Activated CD4-positive, alpha-beta T cell treated with anti-CD3 and anti-CD28 coated beads, Interleukin-2, amount 10 ng/mL, durations not matched to agents 24 days and 14 days (primary cell): ENCODE measurements at places on chromosomes 11 and 22. TPM values are rescaled to one million over a fixed set of nuclear protein-coding genes. Genes with fewer than 3 reads are reported as not detected.
A peak's percentile ranks its signal among the peaks of the same experiment; 100 is the strongest.

DNA sequence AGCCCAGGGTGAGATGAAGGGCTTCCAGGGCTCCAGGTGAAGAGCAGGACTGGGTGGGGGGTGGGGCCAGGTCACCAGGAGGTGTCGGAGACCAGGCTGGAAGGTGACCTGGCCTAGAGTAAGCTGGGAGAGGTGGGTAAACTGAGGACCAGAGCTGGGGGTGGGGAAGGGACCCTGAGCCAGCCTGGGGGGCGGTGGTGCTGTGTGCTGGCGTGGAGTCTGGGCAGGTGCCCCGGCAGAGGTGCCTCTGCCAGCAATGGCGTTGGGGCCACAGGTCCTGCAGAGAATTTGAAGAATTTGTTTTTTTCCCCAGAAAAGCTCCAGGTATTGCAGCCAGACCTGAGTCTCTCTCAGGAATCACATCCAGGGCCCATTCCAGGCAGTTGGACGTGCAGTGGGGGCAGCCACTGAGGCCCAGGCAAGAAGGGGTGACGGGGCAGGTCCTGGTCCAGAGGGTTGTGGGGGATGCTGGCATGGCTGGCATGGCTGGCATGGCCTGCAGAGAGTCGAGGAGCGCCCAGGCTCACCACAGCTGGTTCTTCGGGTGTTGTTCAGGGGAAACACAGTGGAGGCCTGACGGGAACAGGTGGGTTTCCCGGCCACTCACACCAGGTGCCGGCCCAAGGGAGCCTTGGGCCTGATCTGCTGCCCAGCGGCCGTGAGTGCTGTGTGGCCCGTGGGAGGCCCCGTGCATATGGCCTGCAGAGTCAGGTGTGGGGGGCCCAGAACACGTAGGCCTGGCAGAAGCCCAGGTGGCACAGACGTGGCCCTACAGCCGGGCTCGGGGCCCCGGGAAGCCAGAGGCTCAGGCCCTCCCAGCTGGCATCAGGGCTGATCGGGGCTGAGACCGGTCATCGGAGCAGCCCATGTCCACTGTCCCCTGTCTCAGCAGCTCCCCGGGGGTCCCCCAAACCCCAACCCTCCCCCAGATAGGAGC lies 6.4 kb upstream of the MUC6 start:
- DNase-seq = no peak
- no peaks in the 10 kb centered on the region for H3K27me3 ChIP-seq
- no peaks in the 10 kb centered on the region for H3K4me1 ChIP-seq
- H3K27ac ChIP-seq = no peak overlapping the region
- no peak overlapping the region for H3K4me3 ChIP-seq

GRCh38 chr11:122709039-122709760 lies 53.7 kb downstream of the UBASH3B start:
- peaks cover 7% of the 10 kb centered on the region for H3K27me3 ChIP-seq
- H3K4me1 ChIP-seq = peaks cover 6% of the 10 kb centered on the region
- DNase-seq = no peak
- H3K27ac ChIP-seq = no peak overlapping the region

GRCh38 chr22:23388517-23388890 lies 191.6 kb downstream of the IGLL1 start:
- H3K4me3 ChIP-seq = no peak overlapping the region
- H3K27ac ChIP-seq = no peak overlapping the region
- H3K36me3 ChIP-seq = no peaks in the 10 kb centered on the region

- H3K4me3 ChIP-seq = no peak overlapping the region
- peaks cover 4% of the 10 kb centered on the region for H3K36me3 ChIP-seq
- no peaks in the 10 kb centered on the region for H3K27me3 ChIP-seq
- peaks cover 16% of the 10 kb centered on the region for H3K4me1 ChIP-seq
Measured at GRCh38 chr22:40498420-40499208, 128.2 kb downstream of the SGSM3 start.

DNA sequence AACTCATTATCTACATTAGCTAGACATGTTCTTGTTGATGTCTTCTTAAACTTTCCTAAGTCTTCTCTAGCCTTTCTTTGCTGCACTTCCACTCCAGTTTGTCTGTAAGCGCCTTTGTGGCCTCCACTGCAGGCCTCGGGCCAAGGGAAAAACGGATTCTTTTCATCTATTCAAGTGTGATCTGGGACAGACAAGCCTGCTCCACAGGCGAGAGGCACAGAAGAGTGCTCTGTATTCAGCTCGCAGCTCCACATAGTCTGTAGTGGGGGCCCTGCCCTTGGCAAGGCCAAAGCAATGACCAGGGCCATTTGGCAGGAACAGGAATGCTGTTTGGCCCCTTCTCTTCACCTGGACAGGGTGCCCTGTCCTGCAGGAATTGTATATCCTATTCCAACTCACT lies 84.1 kb upstream of the BARX2 start:
- H3K27ac ChIP-seq = no peak overlapping the region
- peaks cover 23% of the 10 kb centered on the region for H3K27me3 ChIP-seq
- no peak overlapping the region for H3K4me3 ChIP-seq
- H3K4me1 ChIP-seq = no peaks in the 10 kb centered on the region

DNA sequence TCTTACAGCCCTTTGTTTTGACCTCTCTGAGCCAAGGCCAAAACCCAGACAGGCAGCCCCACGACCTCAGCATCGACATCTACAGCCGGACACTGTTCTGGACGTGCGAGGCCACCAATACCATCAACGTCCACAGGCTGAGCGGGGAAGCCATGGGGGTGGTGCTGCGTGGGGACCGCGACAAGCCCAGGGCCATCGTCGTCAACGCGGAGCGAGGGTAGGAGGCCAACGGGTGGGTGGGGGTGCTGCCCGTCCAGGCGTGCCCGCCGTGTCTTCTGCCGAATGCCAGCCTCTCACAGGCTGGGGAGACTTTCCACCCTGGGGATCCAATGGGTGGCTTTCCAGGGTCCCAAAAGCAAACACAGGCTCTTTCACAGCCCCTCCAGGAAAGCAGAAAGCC lies 37.1 kb upstream of the PPP6R3 start:
- H3K27ac ChIP-seq = no peak overlapping the region
- H3K36me3 ChIP-seq = peaks cover 38% of the 10 kb centered on the region
- H3K27me3 ChIP-seq = no peaks in the 10 kb centered on the region
- no peaks in the 10 kb centered on the region for H3K4me1 ChIP-seq

- DNase-seq = no peak
- peaks cover 11% of the 10 kb centered on the region for H3K27me3 ChIP-seq
- no peaks in the 10 kb centered on the region for H3K36me3 ChIP-seq
- no peaks in the 10 kb centered on the region for H3K4me1 ChIP-seq
Measured at GRCh38 chr11:121688055-121688491, 235.3 kb upstream of the SORL1-AS1 start.

- H3K27ac ChIP-seq = no peak overlapping the region
- DNase-seq = no peak
- H3K27me3 ChIP-seq = no peaks in the 10 kb centered on the region
- H3K4me3 ChIP-seq = no peak overlapping the region
- H3K4me1 ChIP-seq = peaks cover 19% of the 10 kb centered on the region
Measured at GRCh38 chr11:74755395-74755995, 6.8 kb downstream of the RNF169 start.

GRCh38 chr11:31823644-31824331 lies 12.7 kb upstream of the PAX6 start:
- no peak overlapping the region for H3K27ac ChIP-seq
- peaks cover 80% of the 10 kb centered on the region for H3K27me3 ChIP-seq
- peaks cover 6% of the 10 kb centered on the region for H3K4me1 ChIP-seq
- H3K4me3 ChIP-seq = no peak overlapping the region
- DNase-seq = no peak

GRCh38 chr11:133388975-133389568 lies 143.2 kb downstream of the OPCML start:
- no peaks in the 10 kb centered on the region for H3K27me3 ChIP-seq
- no peak overlapping the region for H3K27ac ChIP-seq
- no peak for DNase-seq
- H3K36me3 ChIP-seq = no peaks in the 10 kb centered on the region
- H3K4me3 ChIP-seq = no peak overlapping the region

- no peak for DNase-seq
- H3K4me3 ChIP-seq = no peak overlapping the region
- H3K4me1 ChIP-seq = peaks cover 5% of the 10 kb centered on the region
- H3K27me3 ChIP-seq = no peaks in the 10 kb centered on the region
Measured at GRCh38 chr22:35226958-35227647, 30.2 kb upstream of the HMGXB4 start.

- no peak overlapping the region for H3K27ac ChIP-seq
- H3K4me3 ChIP-seq = no peak overlapping the region
- DNase-seq = no peak
- peaks cover 18% of the 10 kb centered on the region for H3K4me1 ChIP-seq
- H3K36me3 ChIP-seq = no peaks in the 10 kb centered on the region
- H3K27me3 ChIP-seq = no peaks in the 10 kb centered on the region
Measured at GRCh38 chr11:14304601-14305000, 54.4 kb downstream of the RRAS2 start.

GRCh38 chr11:422249-422656 lies 7.5 kb upstream of the SIGIRR start:
- H3K27me3 ChIP-seq = no peaks in the 10 kb centered on the region
- no peak overlapping the region for H3K27ac ChIP-seq
- peaks cover 6% of the 10 kb centered on the region for H3K4me1 ChIP-seq
- no peak for DNase-seq
- no peak overlapping the region for H3K4me3 ChIP-seq
- H3K36me3 ChIP-seq = peaks cover 18% of the 10 kb centered on the region

- no peaks in the 10 kb centered on the region for H3K27me3 ChIP-seq
- no peak for DNase-seq
- H3K4me3 ChIP-seq = no peak overlapping the region
- H3K36me3 ChIP-seq = no peaks in the 10 kb centered on the region
Measured at GRCh38 chr22:49113758-49114157, 713.9 kb downstream of the BRD1 start.

- H3K27me3 ChIP-seq = no peaks in the 10 kb centered on the region
- H3K27ac ChIP-seq = no peak overlapping the region
- H3K36me3 ChIP-seq = no peaks in the 10 kb centered on the region
Measured at GRCh38 chr11:21364866-21365624, 695.7 kb downstream of the NELL1 start.

GRCh38 chr11:16745950-16746605 lies 7.6 kb downstream of the C11orf58 start:
- no peak overlapping the region for H3K27ac ChIP-seq
- peaks cover 72% of the 10 kb centered on the region for H3K36me3 ChIP-seq
- H3K4me1 ChIP-seq = peaks cover 38% of the 10 kb centered on the region
- DNase-seq = no peak

GRCh38 chr11:124839128-124839971 lies 25.9 kb upstream of the ROBO3 start:
- peak; percentile 57 for DNase-seq
- H3K27me3 ChIP-seq = peaks cover 77% of the 10 kb centered on the region
- H3K27ac ChIP-seq = no peak overlapping the region
- peak overlapping the region; percentile 55 for H3K4me3 ChIP-seq
- H3K4me1 ChIP-seq = peaks cover 13% of the 10 kb centered on the region
- H3K36me3 ChIP-seq = no peaks in the 10 kb centered on the region

GRCh38 chr11:44248109-44248508 lies 61.8 kb downstream of the ALX4 start:
- H3K36me3 ChIP-seq = peaks cover 25% of the 10 kb centered on the region
- no peak overlapping the region for H3K4me3 ChIP-seq
- no peaks in the 10 kb centered on the region for H3K27me3 ChIP-seq

GRCh38 chr11:36478700-36479329 lies 31.3 kb downstream of the TRAF6 start:
- peaks cover 10% of the 10 kb centered on the region for H3K4me1 ChIP-seq
- H3K27me3 ChIP-seq = no peaks in the 10 kb centered on the region
- no peak overlapping the region for H3K27ac ChIP-seq
- H3K4me3 ChIP-seq = no peak overlapping the region

GRCh38 chr22:39932918-39933649 lies 27.1 kb upstream of the TMA7B start:
- peaks cover 4% of the 10 kb centered on the region for H3K36me3 ChIP-seq
- no peaks in the 10 kb centered on the region for H3K27me3 ChIP-seq
- H3K27ac ChIP-seq = peak overlapping the region; percentile 91
- peak overlapping the region; percentile 74 for H3K4me3 ChIP-seq
- H3K4me1 ChIP-seq = peaks cover 56% of the 10 kb centered on the region
- DNase-seq = peak; percentile 86

GRCh38 chr11:87179621-87180020 lies 141.9 kb downstream of the TMEM135 start:
- no peaks in the 10 kb centered on the region for H3K4me1 ChIP-seq
- no peaks in the 10 kb centered on the region for H3K27me3 ChIP-seq
- DNase-seq = no peak
- H3K36me3 ChIP-seq = peaks cover 15% of the 10 kb centered on the region
- no peak overlapping the region for H3K4me3 ChIP-seq

DNA sequence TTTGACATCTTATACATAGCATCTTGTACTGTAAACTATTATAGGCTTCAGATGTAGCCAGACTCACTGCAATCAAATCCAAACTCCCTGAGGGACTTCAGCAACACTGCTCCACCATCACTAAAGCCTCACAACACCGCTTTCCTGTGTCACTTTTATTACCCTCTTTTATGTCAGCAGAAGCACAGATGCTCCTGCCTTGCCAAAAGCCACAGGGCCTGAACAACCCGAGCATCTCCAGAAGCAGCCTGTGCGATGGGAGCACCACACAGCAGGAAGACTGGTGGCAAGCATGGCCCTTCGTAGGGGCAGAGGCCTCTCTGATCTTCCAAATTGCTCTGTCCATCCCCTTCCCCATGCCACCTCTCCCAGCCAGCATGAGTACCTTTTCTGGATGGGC lies 22.9 kb downstream of the TMEM123 start:
- DNase-seq = no peak
- no peaks in the 10 kb centered on the region for H3K27me3 ChIP-seq
- H3K36me3 ChIP-seq = peaks cover 74% of the 10 kb centered on the region
- H3K4me1 ChIP-seq = peaks cover 56% of the 10 kb centered on the region
- H3K27ac ChIP-seq = peak overlapping the region; percentile 87

GRCh38 chr11:69053169-69053477 lies 4.4 kb downstream of the TPCN2 start:
- no peak overlapping the region for H3K27ac ChIP-seq
- no peak overlapping the region for H3K4me3 ChIP-seq
- H3K36me3 ChIP-seq = peaks cover 2% of the 10 kb centered on the region
- no peaks in the 10 kb centered on the region for H3K27me3 ChIP-seq
- H3K4me1 ChIP-seq = peaks cover 13% of the 10 kb centered on the region
- DNase-seq = no peak

DNA sequence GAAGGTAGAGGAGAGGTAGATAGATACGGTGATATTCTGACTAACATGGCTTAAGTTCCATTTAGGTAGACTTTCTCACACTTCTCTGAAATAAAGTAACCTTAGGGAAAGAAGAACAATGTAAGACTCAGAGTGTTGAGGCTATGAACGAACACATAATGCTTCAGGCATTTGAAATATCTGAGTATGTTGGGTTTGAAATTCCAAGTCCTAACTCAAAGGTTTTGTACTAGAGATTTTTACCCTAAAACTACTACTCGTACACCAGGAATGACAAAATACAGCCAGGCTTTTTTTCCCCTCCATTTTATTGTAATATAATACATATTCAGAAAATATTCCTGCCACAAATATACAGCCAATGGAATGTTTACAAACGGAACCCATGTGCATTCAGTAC lies 592.6 kb downstream of the ETS1 start:
- no peaks in the 10 kb centered on the region for H3K4me1 ChIP-seq
- no peaks in the 10 kb centered on the region for H3K36me3 ChIP-seq
- no peak overlapping the region for H3K4me3 ChIP-seq
- no peak for DNase-seq

CYP2D6 gene
- total RNA-seq = 3.8 and 4.5 TPM in 2 replicates

ASPHD2 gene
- total RNA-seq = 19.4 and 20.7 TPM in 2 replicates

SRRD gene
- 28.1 and 32.4 TPM in 2 replicates for total RNA-seq

STX5 gene
- total RNA-seq = 28.1 and 33.5 TPM in 2 replicates

ASCL2 gene
- total RNA-seq = 0.62 and 0.96 TPM in 2 replicates

PKNOX2 gene
- total RNA-seq = not detected in 2 replicates

GGT5 gene
- total RNA-seq = 0.07 TPM in 1 of 2 replicates, not detected in the other

GAB2 gene
- total RNA-seq = 16.1 and 17.0 TPM in 2 replicates
